ENCODE measurements at places on chromosomes 1 and 21. TPM values are rescaled to one million over a fixed set of nuclear protein-coding genes. Genes with fewer than 3 reads are reported as not detected.

Gene PSMD4
- total RNA-seq, result 101 TPM

GRCh38 chr21:36841866-36842265 lies 124.6 kb downstream of the HLCS start:
- no peak for DNase-seq

- DNase-seq, result no peak
Measured at GRCh38 chr21:23488245-23488644, 2119.0 kb downstream of the MRPL39 start.

Gene TMEM269
- 1.4 TPM for total RNA-seq

Gene NDUFS2
- total RNA-seq, result 74.7 TPM

GRCh38 chr1:157893686-157894085 lies 52.1 kb upstream of the CD5L start:
- DNase-seq, result no peak

Gene AADACL4
- total RNA-seq, result not detected

DNA sequence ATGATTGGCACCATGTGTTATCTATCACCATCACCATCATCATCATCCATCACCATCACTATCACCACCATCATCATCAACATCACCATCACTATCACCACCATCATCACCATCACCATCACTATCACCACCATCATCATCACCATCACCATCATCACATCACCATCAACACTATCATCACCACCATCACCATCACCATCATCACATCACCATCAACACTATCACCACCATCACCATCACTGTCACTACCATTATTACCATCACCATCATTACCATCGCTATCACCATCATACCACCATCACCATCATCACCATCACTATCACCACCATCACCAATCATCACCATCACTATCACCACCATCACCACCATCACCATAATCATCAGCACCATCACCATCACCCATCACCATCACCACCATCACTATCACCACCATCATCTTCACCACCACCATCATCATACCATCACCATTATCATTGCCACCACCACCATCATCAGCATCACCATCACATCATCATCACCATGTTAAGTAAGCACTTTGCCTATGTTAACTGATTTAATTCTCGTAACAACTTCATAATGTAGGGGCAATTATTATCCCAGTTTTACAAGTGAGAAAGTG lies 112.8 kb downstream of the LIPI start:
- no peak for DNase-seq
